ENCODE measurements at places on chromosomes 4 and X. TPM values are rescaled to one million over a fixed set of nuclear protein-coding genes. Genes with fewer than 3 reads are reported as not detected.

DNA sequence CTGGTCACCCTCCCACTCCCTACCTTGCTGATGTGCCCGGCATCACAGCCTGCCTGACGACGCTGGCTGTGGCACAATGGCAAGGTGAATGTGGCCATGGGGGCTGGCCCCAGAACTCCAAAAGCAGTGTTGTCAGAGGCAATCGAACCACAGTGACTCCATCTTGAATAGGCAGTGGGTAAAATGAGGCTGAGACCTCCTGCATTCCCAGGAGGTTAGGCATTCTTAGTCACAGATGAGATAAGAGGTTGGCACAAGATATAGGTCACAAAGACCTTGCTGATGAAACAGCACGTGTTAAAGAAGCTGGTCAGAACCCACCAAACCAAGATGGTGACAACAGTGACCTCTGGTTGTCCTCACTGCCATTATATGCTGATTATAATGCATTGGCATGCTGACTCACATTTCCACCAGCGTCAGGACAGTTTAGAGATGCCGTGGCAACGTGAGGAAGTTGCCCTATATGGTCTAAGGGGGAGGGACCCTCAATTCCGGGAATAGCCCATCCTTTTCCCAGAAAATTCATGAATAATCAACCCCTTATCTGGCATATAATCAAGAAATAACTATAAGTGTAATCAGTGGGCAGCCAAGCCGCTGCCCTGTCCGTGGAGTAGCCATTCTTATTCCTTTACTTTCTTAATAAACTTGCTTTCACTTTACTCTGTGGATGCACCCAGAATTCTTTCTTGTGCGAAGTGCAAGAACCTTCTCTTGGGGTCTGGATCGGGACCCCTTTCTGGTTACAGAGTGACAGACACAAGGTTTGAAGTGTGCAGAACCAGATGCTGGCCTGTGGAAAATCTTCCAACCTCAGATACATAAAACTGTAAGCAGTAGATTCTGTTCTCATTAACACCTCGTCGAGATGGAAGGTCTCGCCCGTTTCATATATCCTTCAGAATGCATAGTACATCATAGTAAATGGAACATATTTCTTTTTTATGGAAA, 26.8 kb upstream of the CLDN24 start:
- H3K36me3 ChIP-seq: no peaks in the 10 kb centered on the region
- no peak for DNase-seq
- no peak overlapping the region for H3K4me3 ChIP-seq
- no peak overlapping the region for H3K27ac ChIP-seq
- H3K4me1 ChIP-seq: peaks cover 2% of the 10 kb centered on the region

Gene MAP3K15
- 4.2 TPM for total RNA-seq

Gene CT45A1
- total RNA-seq: not detected

Gene PRMT9
- total RNA-seq: 13.5 TPM

DNA sequence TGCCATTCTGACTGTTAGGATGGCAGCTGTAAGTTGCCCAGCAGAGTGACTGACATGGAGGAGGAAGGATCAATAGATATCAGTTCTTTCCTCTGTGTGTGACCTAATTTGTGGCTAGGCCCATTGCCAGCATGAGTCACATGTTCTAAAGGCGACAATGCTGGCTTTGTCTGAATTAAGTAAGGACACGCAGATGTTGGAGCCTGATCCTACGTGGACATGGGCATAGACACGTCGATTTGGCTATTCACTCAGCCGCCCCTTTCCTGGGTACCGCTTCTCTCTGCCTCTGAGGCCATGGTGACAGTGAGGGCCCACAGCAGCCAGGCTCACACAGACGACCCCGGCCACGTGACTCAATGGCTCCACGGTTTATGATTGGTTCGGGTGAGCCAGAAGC, 16.3 kb downstream of the PROM1 start:
- peaks cover 39% of the 10 kb centered on the region for H3K36me3 ChIP-seq
- H3K4me3 ChIP-seq: no peak overlapping the region
- H3K27me3 ChIP-seq: no peaks in the 10 kb centered on the region
- H3K27ac ChIP-seq: peak overlapping the region; percentile 69
- peaks cover 22% of the 10 kb centered on the region for H3K4me1 ChIP-seq

- no peaks in the 10 kb centered on the region for H3K4me1 ChIP-seq
- H3K36me3 ChIP-seq: peaks cover 6% of the 10 kb centered on the region
- H3K27ac ChIP-seq: no peak overlapping the region
- no peaks in the 10 kb centered on the region for H3K27me3 ChIP-seq
Observed at GRCh38 chrX:136028383-136028984, 43.2 kb downstream of the SLC9A6 start.

DNA sequence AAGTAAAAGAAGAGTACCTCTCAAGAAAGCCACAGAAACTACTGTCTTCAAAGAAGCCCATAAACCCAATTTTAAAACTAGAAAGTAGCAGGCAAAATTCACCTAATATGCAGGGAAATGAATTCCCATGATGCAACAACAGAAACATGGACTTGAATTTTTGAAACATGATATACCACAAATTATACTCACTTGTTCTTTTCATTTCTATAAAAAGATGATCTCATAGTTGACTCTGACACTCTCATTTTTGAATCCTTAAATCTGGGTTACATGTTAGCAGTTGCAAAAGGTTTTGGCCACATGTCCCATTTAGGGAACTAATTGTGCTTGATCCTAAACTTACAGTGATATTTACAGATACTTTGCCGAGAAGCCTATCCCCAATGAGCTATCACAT, 1130.8 kb downstream of the FAT4 start:
- no peak overlapping the region for H3K27ac ChIP-seq
- H3K4me3 ChIP-seq: no peak overlapping the region
- H3K27me3 ChIP-seq: no peaks in the 10 kb centered on the region
- H3K36me3 ChIP-seq: no peaks in the 10 kb centered on the region

- H3K27ac ChIP-seq: no peak overlapping the region
- DNase-seq: no peak
- no peaks in the 10 kb centered on the region for H3K4me1 ChIP-seq
- H3K36me3 ChIP-seq: no peaks in the 10 kb centered on the region
Observed at GRCh38 chrX:151723156-151723760, 7.4 kb downstream of the FATE1 start.

- DNase-seq: no peak
- H3K4me1 ChIP-seq: peaks cover 5% of the 10 kb centered on the region
- peak within 1 kb of the TSS; percentile 96 for H3K4me3 ChIP-seq
- H3K27me3 ChIP-seq: no peaks in the 10 kb centered on the region
- H3K36me3 ChIP-seq: peaks cover 3% of the 10 kb centered on the region
Observed at GRCh38 chrX:54920610-54921426, at the start of gene TRO. TSS of gene TRO (plus strand) at chrX:54920824. CDS start at chrX:54922247, 1,423 bp downstream.

- no peak overlapping the region for H3K4me3 ChIP-seq
- H3K27ac ChIP-seq: no peak overlapping the region
- DNase-seq: no peak
- no peaks in the 10 kb centered on the region for H3K27me3 ChIP-seq
- no peaks in the 10 kb centered on the region for H3K36me3 ChIP-seq
Observed at GRCh38 chr4:93152491-93152890, 676.1 kb upstream of the ATOH1 start.
